ENCODE measurements at places on chromosomes 6 and 20. TPM values are rescaled to one million over a fixed set of nuclear protein-coding genes. Genes with fewer than 3 reads are reported as not detected.

Gene COL21A1
- total RNA-seq: 53.7 TPM

GRCh38 chr6:64012351-64013001 lies 376.9 kb downstream of the PHF3 start:
- no peak overlapping the region for H3K4me3 ChIP-seq
- no peak for DNase-seq
- H3K4me1 ChIP-seq: no peaks in the 10 kb centered on the region
- no peaks in the 10 kb centered on the region for H3K27me3 ChIP-seq
- no peaks in the 10 kb centered on the region for H3K36me3 ChIP-seq

- H3K27me3 ChIP-seq: no peaks in the 10 kb centered on the region
- no peak overlapping the region for H3K27ac ChIP-seq
- no peak for DNase-seq
- no peaks in the 10 kb centered on the region for H3K4me1 ChIP-seq
- no peak overlapping the region for H3K4me3 ChIP-seq
Observed at GRCh38 chr6:21898107-21898796, 304.7 kb downstream of the SOX4 start.

GRCh38 chr6:97656706-97657350 lies 373.8 kb upstream of the MMS22L start:
- no peaks in the 10 kb centered on the region for H3K36me3 ChIP-seq
- no peak for DNase-seq
- H3K4me1 ChIP-seq: no peaks in the 10 kb centered on the region
- no peak overlapping the region for H3K27ac ChIP-seq
- no peak overlapping the region for H3K4me3 ChIP-seq

DNA sequence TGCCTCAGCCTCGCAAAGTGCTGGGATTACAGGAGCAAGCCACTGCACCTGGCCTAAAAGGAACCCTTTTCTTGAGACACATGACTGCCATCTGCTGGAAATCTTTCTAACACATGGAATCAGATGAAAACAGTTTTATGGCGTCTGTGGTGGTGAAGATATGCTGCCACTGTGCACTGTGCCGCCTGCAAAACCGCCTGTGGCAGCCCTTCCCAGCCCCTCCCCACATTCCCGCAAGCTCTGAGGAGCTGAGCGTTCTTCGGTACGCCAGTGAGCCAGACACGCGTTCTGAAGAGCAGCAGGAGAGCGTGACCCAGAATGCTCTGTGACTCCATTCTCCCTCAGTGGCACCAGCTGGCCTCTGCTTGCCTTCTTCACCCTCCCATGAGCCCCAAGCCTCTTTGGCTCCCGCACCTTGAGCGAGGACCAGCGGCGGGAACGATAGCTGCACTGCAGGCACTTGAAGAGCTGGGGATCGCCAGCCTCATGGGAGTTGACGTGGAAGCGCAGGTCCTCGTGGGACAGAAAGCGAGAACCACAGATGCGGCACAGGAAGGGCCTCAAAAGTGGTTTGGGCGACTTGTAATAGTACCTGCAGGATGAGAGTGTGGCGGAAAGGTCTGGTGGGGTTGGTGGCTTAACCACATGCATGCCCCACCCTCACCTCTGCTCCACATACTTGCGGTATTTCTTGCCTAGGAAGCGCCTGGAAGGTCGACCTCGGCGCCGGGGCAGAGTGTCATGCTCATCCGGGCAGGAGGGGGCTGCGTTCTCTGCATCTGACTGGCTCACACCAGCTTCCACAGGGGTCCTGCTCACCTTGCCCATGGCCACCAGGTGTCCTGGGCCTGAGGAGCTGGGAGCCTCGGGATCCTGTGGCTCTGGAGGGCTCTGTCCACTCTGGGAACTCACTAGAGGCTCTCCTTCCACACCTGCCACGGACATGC lies 8.7 kb downstream of the ZNF335 start:
- no peak overlapping the region for H3K4me3 ChIP-seq
- peaks cover 92% of the 10 kb centered on the region for H3K36me3 ChIP-seq
- H3K27me3 ChIP-seq: no peaks in the 10 kb centered on the region
- no peak for DNase-seq
- no peak overlapping the region for H3K27ac ChIP-seq

DNA sequence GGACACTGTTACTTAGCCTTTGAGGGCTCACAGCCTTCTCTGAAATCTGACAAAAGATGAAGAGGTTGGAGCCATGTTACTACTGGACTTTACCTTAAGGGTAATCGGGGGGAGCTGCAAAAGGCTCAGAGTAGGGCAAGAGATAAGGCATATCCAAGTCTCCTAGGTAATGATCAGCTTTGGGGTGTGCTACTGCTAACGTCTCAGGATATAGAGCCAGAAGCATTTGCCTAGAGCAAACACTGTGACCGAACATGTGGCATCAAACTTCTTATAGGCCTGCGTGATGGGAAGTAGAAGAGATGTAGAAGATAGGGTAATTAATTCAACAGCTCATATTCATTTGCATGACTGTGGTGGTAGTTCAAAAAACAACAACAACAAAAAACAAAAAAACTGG lies 11.1 kb downstream of the UBE2V1 start:
- no peak overlapping the region for H3K27ac ChIP-seq
- no peak overlapping the region for H3K4me3 ChIP-seq
- DNase-seq: no peak
- H3K27me3 ChIP-seq: no peaks in the 10 kb centered on the region
- peaks cover 81% of the 10 kb centered on the region for H3K4me1 ChIP-seq

DNA sequence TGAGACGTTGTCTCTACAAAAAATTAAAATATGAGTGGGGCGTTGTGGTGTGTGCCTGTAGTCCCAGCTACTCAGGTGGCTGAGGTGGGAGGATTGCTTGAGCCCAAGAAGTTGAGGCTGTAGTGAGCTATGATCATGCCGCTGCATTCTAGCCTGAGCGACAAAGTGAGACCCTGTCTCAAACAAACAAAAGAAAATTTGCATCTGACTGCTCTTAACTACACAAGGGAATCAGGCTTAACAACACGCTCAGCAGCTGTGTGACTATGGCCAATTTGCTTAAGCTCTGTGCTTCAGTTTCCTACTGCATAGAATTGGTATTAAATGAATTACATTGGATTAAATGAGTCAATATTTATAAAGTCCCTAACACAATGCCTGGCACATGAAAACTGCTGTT lies 24.3 kb upstream of the MRPS10 start:
- H3K27me3 ChIP-seq: no peaks in the 10 kb centered on the region
- H3K36me3 ChIP-seq: peaks cover 6% of the 10 kb centered on the region
- no peak overlapping the region for H3K27ac ChIP-seq
- no peak for DNase-seq

DNA sequence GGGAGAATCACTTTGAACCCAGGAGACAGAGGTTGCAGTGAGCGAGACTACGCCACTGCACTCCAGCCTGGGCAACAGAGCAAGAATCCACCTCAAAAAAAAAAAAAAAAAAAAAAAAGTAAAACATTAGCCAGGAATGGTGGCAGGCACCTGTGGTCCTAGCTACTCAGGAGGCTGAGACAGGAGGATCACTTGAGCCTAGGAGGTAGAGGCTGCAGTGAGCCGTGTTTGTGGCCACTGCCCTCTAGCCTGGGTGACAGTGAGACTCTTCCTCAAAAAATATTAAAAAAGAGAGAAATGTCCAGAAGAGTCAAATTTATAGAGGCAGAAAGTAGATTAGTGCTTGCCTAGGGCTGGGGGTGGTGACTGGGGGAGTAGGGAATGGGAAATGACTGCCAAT lies 6.8 kb upstream of the PIGU start:
- H3K27me3 ChIP-seq: no peaks in the 10 kb centered on the region
- no peaks in the 10 kb centered on the region for H3K4me1 ChIP-seq
- no peaks in the 10 kb centered on the region for H3K36me3 ChIP-seq

DNA sequence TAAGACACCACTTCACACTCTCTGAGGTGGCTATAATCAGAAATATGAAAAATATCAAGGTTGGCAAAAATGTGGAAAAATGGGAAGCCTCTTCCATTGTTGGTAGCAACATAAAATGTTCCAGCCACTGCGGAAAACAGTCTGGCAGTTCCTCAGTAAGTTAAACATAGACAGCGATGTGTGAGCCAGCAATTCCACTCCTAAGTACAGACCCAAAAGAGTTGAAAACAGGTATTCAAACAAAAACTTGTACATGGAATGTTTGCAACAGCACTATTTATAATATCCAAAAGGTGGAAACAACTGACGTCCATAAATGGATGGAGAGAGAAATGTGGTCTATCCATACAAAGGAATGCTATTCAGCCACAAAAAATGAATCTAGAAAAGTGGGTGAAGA lies 7.4 kb upstream of the PPDPF start:
- no peak for DNase-seq
- H3K4me1 ChIP-seq: no peaks in the 10 kb centered on the region
- H3K4me3 ChIP-seq: no peak overlapping the region
- H3K27me3 ChIP-seq: no peaks in the 10 kb centered on the region
- H3K27ac ChIP-seq: no peak overlapping the region
- no peaks in the 10 kb centered on the region for H3K36me3 ChIP-seq

GRCh38 chr6:157273756-157274470 lies 49.4 kb downstream of the TMEM242 start:
- H3K36me3 ChIP-seq: no peaks in the 10 kb centered on the region
- H3K4me3 ChIP-seq: peak overlapping the region; percentile 77
- no peaks in the 10 kb centered on the region for H3K27me3 ChIP-seq
- H3K4me1 ChIP-seq: peaks cover 14% of the 10 kb centered on the region
- peak overlapping the region; percentile 90 for H3K27ac ChIP-seq

- no peak for DNase-seq
- no peak overlapping the region for H3K27ac ChIP-seq
- no peaks in the 10 kb centered on the region for H3K36me3 ChIP-seq
- H3K4me3 ChIP-seq: no peak overlapping the region
Observed at GRCh38 chr6:5746053-5746758, 260.5 kb downstream of the NRN1 start.

GRCh38 chr6:52498538-52499017 lies 78.3 kb downstream of the TRAM2 start:
- H3K4me1 ChIP-seq: peaks cover 29% of the 10 kb centered on the region
- H3K27me3 ChIP-seq: no peaks in the 10 kb centered on the region
- H3K4me3 ChIP-seq: no peak overlapping the region
